ENCODE measurements at places on chromosomes 4 and X.

- H3K27ac ChIP-seq = no peak overlapping the region
- no peaks in the 10 kb centered on the region for H3K27me3 ChIP-seq
- no peak for DNase-seq
- H3K4me1 ChIP-seq = no peaks in the 10 kb centered on the region
Observed at GRCh38 chr4:17376205-17376604, 135.7 kb downstream of the QDPR start.

- no peak overlapping the region for H3K27ac ChIP-seq
- no peaks in the 10 kb centered on the region for H3K36me3 ChIP-seq
- H3K4me3 ChIP-seq = no peak overlapping the region
- no peaks in the 10 kb centered on the region for H3K27me3 ChIP-seq
- no peak for DNase-seq
Observed at GRCh38 chr4:24768604-24769003, 26.8 kb upstream of the SOD3 start.

DNA sequence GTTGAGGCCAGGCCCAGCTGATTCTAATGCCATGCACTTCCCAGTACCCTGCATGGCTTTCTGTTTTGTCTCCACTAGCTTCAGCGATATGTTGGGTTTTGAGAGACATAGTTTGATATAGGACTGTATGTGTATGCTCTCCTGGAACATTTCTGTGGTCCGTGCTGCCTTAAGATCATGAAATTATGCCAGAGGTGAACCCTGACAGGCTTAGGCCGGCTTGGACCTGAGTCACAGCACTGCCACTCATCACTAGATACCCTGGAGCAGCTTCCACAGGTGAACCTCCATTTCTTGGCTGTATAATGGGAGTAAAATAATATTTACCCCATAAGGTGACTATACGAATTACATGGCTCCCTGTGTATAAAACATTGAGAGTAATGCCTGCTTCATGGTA lies 6.4 kb downstream of the SGMS2 start:
- no peak overlapping the region for H3K4me3 ChIP-seq
- no peak overlapping the region for H3K27ac ChIP-seq
- H3K27me3 ChIP-seq = no peaks in the 10 kb centered on the region
- no peak for DNase-seq

DNA sequence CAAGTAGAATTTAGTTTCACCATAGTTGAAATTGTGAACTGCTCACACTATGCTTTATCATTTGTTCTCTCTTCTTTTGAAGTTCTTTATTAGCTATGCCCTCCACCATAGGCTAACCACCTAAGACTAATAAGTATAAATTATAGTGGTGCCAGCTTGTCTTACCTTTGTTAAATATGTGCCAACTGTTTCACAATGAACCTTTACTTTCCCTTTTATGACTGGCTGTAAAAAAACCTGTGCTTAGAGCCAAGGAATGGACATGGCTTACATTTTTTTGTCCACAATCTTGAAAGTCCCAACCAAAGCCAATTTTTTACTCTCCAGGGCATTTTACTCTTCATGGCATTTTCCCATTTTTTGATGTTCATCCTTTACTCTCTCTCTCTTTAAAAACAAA lies 123.5 kb upstream of the LEF1 start:
- no peak overlapping the region for H3K4me3 ChIP-seq
- no peaks in the 10 kb centered on the region for H3K4me1 ChIP-seq
- no peak overlapping the region for H3K27ac ChIP-seq
- H3K36me3 ChIP-seq = no peaks in the 10 kb centered on the region
- DNase-seq = no peak

GRCh38 chrX:19972984-19973383 lies 17.9 kb downstream of the BCLAF3 start:
- DNase-seq = no peak
- H3K4me1 ChIP-seq = no peaks in the 10 kb centered on the region
- H3K27ac ChIP-seq = no peak overlapping the region
- H3K4me3 ChIP-seq = no peak overlapping the region

DNA sequence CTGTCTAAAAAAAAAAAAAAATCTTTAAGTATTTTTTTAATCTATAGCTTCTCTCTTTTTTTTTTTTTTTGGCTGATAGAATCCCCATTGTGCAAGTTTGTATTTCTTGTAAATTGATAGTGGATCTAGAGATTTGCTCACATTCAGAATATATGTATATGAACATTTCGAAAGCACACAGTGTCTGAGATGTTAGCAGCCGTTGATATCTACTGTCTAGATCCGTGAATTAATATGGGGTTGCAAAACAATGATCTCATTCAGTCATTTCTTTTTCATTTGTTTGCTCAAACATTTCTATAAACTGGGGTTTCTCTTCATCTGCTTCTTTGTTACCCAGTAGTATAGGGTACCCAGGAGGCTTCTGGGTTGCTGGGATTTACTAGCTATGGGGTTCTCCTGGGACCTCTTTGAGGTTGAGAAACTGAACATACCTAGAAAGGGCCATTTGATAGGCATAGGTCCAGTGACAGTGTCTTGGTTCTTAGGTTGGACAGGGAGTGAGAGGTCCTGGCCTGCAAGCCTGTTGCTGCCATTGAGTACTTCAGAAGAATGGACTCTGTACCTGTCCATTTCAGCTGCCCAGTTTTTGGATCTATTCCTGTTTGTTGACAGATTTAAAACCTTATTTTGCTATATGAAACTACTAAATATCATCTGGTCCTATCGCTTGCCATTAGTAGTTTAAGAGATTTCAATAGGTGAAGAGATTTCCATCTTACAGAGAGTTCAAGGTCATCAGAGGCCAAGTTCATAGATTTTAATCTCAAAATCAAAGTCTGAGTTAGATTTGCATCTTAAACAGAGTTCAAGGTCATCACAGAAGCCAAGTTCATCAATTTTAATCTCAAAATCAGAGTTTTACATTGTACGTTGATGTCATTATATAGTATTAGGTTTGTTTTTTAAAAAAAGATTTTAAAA lies 50.8 kb downstream of the WWC2 start:
- DNase-seq = no peak
- no peak overlapping the region for H3K4me3 ChIP-seq
- H3K27ac ChIP-seq = no peak overlapping the region
- no peaks in the 10 kb centered on the region for H3K36me3 ChIP-seq
- no peaks in the 10 kb centered on the region for H3K4me1 ChIP-seq

GRCh38 chr4:187414716-187415115 lies 580.9 kb upstream of the ZFP42 start:
- no peak overlapping the region for H3K4me3 ChIP-seq
- H3K27ac ChIP-seq = no peak overlapping the region
- no peaks in the 10 kb centered on the region for H3K36me3 ChIP-seq
- no peaks in the 10 kb centered on the region for H3K4me1 ChIP-seq
- no peak for DNase-seq

DNA sequence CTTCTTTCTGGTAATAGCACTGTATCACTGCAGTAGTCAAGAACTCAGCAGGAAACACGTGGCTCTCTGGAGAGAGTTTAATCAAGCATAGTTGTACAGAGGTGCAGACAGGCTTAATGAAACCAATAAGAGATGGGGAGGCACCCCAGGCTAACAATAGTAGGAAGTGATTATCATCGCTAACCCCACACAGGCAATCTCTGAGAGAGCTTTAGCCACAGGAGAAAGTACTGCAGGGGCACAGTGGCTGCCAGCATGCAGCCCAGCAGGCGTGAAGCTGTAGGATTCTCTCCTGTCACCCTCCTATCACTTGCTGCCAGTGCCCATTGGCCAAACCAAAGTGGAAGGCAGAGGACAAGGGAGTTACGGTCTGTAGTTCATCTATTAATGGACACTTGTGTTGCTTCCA lies 450.0 kb upstream of the RASGEF1B start:
- no peak for DNase-seq
- no peaks in the 10 kb centered on the region for H3K36me3 ChIP-seq
- H3K4me3 ChIP-seq = no peak overlapping the region
- H3K27ac ChIP-seq = no peak overlapping the region
- no peaks in the 10 kb centered on the region for H3K4me1 ChIP-seq
- no peaks in the 10 kb centered on the region for H3K27me3 ChIP-seq

DNA sequence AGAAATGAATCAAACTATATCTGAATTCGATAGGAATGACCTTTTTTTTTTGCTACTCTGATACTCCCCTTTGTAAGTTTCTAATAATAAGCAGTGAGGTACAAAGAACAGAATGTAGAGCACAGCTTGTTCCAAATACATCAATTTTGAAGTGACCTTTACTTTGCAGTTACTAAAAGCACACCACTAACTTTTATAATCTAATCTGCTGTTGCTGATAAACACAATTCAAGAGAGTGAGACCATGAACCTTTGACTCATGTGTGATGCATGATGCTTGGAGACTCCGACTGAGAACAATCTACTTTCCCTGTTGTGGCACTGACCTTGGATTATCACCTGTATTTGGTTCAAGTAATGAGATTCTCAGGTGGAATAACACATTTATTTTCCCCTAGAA lies 91.6 kb upstream of the GNPDA2 start:
- no peak for DNase-seq
- H3K27me3 ChIP-seq = no peaks in the 10 kb centered on the region
- no peaks in the 10 kb centered on the region for H3K36me3 ChIP-seq
- H3K4me3 ChIP-seq = no peak overlapping the region
- H3K4me1 ChIP-seq = no peaks in the 10 kb centered on the region

DNA sequence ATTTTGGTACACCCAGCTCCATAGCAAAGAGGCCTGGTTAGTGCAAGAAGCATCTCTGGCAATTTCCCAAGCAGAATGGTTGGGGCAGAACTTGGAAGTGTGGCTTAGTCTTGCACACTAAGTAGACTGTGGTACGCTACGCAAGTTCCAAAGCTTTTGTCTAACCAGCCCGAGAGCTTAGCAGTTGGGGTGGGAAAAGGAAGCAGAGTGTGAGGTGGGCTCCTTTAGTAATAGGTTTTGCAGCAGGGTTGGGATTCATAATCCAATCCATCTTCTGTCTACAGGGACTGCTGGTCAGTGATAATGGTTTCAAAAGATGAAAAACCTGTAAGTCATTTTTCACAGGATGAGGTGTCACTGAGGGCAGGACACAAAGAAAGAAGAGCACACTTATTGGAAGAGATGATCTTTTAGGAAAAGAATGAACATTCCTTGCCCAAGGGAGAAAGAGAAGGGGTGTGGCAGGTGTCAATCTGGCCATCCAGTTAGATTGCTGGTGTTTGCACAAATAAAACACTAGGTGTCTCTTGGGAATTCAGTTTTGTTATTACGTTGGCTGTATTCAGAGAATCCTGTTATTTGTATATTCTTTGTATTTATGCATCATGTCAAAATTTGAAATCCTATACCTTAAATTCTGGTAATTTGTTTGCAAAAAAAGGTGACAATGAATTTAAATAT lies 244.3 kb downstream of the GPAT3 start:
- no peak overlapping the region for H3K4me3 ChIP-seq
- H3K36me3 ChIP-seq = no peaks in the 10 kb centered on the region
- no peak for DNase-seq
- no peaks in the 10 kb centered on the region for H3K4me1 ChIP-seq
- no peaks in the 10 kb centered on the region for H3K27me3 ChIP-seq

DNA sequence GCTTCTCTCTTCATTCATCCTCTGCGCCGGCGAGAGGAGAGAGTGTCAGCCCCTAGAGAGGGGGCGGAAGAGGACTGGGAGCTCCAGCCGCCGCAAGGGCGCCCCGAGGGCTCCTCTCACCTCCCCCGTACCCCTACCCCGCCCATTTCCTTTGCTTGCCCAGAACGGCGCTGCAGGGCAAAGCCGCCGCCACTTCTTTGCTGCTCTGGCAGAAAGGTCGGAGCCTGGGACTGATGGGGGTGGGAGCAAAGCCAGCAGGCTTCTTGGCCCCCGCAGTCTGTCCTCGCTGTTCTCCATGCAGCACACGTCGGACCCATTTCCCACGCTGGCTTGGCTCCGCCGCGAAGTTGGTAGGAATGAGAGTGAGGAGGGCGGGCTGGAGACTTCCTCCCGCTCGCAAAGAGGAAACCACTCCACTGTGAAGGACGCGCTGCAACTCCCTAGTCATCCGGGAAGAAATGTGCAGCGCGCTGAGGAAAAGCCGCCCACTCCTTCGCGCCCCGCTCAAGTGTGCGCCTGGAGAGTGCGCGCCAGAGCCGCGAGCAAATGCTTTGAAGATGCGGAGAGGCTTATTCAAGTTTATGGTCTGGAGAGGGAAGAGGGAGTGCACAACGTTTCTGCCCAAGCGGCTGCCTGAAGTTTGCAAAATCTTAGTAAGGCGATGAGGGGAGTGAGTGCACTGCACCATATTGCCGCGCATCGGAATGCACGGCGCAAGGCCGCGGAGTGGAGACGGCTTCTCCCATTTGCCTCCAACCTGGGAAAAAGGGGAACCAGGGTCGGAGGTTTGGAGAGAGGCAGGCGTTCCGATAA lies 2.8 kb upstream of the PCDH7 start:
- no peak overlapping the region for H3K27ac ChIP-seq
- peaks cover 3% of the 10 kb centered on the region for H3K4me1 ChIP-seq
- peaks cover 16% of the 10 kb centered on the region for H3K27me3 ChIP-seq
- H3K36me3 ChIP-seq = no peaks in the 10 kb centered on the region
- peak overlapping the region; percentile 10 for H3K4me3 ChIP-seq

GRCh38 chrX:123756320-123756719 lies 23.5 kb upstream of the THOC2 start:
- H3K36me3 ChIP-seq = no peaks in the 10 kb centered on the region
- no peak overlapping the region for H3K4me3 ChIP-seq
- H3K27me3 ChIP-seq = no peaks in the 10 kb centered on the region
- H3K27ac ChIP-seq = no peak overlapping the region

- H3K4me1 ChIP-seq = no peaks in the 10 kb centered on the region
- H3K27me3 ChIP-seq = no peaks in the 10 kb centered on the region
- no peak overlapping the region for H3K4me3 ChIP-seq
- H3K36me3 ChIP-seq = no peaks in the 10 kb centered on the region
Observed at GRCh38 chr4:46933686-46934085, 24.6 kb upstream of the COX7B2 start.

GRCh38 chr4:3403348-3403906 lies 38.3 kb upstream of the HGFAC start:
- no peaks in the 10 kb centered on the region for H3K36me3 ChIP-seq
- H3K4me3 ChIP-seq = no peak overlapping the region
- no peaks in the 10 kb centered on the region for H3K4me1 ChIP-seq
- no peak for DNase-seq
- H3K27ac ChIP-seq = no peak overlapping the region

GRCh38 chrX:54230435-54231148 lies 47.5 kb upstream of the FAM120C start:
- no peaks in the 10 kb centered on the region for H3K4me1 ChIP-seq
- DNase-seq = no peak
- no peaks in the 10 kb centered on the region for H3K36me3 ChIP-seq
- H3K27me3 ChIP-seq = no peaks in the 10 kb centered on the region

DNA sequence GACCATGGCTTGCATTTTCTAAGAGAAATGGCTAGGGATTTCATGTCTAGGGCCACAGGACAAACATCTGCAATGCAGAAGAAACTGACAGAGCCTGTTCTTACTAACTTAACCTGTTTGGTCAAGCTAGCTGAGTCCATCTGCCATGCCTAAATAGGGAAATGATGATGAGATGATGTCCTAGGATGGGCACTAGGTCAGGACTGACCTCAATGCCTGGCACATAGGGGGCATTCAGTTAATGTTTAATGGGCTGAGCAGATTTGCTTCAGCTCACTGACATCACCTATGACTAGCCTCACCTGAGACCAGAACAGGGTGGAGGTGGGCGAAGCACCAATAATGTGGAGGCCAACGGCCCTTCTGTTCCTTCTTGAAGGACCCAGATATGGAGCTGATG lies 174.2 kb upstream of the SCML1 start:
- no peaks in the 10 kb centered on the region for H3K4me1 ChIP-seq
- no peaks in the 10 kb centered on the region for H3K36me3 ChIP-seq
- H3K27ac ChIP-seq = no peak overlapping the region

GRCh38 chr4:152687974-152688599 lies 8.3 kb upstream of the TMEM154 start:
- no peaks in the 10 kb centered on the region for H3K4me1 ChIP-seq
- DNase-seq = no peak
- H3K36me3 ChIP-seq = no peaks in the 10 kb centered on the region
- H3K27ac ChIP-seq = no peak overlapping the region
- H3K27me3 ChIP-seq = no peaks in the 10 kb centered on the region
